ENCODE measurements at places on chromosomes 2 and 18. TPM values are rescaled to one million over a fixed set of nuclear protein-coding genes. Genes with fewer than 3 reads are reported as not detected.

Gene PPM1B
- 20.0 TPM for total RNA-seq

Gene HOXD9
- total RNA-seq: not detected

Gene FOXD4L1
- 0.11 TPM for total RNA-seq

Gene CCDC68
- 1.1 TPM for total RNA-seq

Gene COL5A2
- total RNA-seq: 188 TPM

Gene C2orf66
- 0.07 TPM for total RNA-seq

Gene IL1F10
- total RNA-seq: not detected

Gene DPYSL5
- not detected for total RNA-seq

Gene ACMSD
- not detected for total RNA-seq

Gene UGT1A5
- total RNA-seq: not detected

Gene DYNAP
- not detected for total RNA-seq

GRCh38 chr2:134408386-134408785, 154.5 kb downstream of the MGAT5 start:
- no peak for DNase-seq

DNA sequence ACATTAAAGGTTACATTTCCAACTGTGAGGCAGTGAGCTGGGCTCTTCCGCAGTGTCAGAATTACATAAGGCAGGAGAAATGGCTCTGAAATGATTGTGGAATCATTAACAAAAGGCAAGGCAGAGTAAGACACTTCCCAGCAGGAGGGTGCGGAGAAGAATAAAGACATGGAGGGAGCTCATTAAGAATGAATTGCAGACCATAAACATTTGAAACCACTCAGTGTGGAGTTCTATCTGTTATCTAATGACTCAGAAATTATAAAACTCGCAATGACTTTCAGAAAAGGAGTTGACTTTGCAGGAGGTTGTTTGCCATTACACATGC, 77.0 kb downstream of the SMIM21 start:
- DNase-seq: no peak

DNA sequence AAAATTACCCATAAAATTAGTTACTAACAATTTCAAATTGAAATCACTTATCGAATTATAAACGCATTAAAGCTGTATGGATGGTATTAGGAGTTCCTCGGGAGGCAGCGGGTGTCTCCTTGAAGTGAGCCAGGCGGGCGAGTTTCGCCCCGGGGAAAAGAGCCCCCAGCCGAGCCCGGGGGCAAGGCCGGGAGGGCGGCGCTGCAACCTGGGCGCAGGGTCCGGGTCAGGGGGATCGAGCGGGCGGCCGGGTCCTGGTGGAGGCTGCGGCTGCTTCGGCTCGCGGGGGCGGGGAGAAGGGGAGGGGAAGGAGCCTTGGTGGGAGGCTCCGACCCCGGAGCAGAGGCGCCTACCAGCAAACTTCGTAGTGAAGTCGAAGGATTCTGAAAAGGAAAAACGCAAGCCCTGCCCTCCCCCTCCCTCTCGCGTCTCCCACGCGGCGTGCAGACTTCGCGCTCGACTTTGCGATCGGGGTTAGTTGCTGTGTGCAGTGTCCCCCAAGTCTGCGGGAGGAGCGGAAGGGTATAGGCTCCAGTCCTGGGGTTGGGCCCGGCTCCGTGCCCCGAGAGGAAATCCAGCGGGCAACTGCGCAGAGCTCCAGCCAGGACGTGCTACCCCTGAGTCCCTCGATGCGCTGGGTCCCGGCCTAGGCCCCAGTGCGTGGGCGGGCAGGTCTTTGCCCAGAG, 140.8 kb downstream of the MEIS1 start:
- no peak for DNase-seq

DNA sequence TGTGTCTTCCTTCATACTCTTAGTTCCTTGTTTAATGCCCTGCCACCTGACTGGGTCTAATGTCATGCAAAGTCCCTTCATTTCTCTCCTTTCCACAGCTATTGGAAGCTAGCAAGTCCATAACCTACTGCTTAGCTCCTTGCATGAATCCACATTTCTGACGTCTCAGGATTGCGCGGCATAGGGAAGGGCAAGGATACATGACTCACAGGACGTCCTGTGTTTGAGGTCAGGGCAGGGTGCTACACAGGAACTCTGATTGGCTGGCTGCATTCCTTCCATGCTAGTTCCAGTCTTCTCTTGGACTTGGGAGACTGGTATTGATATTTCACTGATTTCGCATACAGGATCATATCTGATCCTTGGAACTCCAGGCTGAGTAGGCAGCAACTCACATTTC, 137.9 kb downstream of the CDH2 start:
- DNase-seq: peak; percentile 10

DNA sequence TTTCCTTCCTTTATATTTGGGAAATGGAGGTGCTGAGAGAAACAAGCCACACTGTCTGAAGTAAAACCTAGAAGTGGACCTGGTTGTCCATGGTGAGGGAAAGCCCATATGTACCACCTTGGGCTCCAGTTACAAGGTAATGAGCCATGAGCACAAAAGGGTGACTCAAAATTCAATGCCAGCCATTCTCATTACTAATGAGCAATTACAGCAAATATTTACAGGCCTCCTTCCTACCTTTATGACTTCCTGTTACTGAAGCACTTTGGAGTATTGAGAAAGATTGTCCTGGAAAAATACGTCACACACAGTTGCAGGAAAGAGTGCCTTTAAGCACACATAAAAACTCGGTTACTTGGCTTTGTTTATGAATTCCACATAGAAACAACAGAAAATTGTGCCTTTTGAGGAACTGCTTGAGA, 9.1 kb downstream of the EPAS1 start:
- no peak for DNase-seq

DNA sequence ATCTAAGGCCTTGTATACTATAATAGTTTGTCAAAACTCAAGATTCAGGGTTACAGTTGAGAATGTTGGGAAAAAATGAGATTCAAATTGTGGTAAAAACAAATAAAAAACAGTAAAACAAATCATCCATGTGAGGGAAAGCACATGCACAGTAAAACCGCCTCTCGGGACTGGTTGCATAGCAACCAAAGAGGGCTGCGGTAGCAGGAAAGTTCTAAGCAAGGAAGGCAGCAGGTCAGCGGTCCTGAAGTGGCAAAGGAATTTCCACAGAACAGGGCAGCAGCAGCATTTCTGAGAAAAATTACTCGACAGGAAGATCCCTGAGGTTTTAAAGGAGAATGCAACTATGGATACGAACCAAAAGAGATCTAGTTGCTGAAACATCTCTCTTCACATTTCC, 93.7 kb downstream of the DYNAP start:
- no peak for DNase-seq

DNA sequence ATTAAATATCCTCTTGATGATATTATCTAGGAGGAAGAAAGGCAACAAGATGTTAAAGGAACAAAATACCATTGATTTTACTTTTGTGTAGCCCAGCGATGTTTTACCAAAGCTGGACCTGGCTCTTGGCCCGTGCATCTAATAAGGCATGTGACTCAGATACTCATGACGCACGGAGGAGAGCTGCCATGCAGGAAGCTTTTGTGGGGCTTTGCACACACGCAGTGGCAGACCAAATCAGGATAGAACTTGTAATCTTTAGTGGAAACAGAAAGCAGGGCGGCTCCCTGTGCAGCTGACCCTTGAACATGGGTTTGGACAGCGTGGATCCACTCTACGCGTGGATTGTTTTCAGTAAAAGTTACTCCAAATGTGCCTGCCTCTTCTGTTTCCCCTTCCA, 190.0 kb downstream of the NAPG start:
- peak; percentile 46 for DNase-seq

GRCh38 chr18:78082816-78083215, 833.2 kb downstream of the GALR1 start:
- DNase-seq: no peak

GRCh38 chr2:199431746-199432213, 26.0 kb downstream of the SATB2 start:
- peak; percentile 37 for DNase-seq

- no peak for DNase-seq
Measured at GRCh38 chr18:10671441-10671840, 145.6 kb downstream of the NAPG start.

DNA sequence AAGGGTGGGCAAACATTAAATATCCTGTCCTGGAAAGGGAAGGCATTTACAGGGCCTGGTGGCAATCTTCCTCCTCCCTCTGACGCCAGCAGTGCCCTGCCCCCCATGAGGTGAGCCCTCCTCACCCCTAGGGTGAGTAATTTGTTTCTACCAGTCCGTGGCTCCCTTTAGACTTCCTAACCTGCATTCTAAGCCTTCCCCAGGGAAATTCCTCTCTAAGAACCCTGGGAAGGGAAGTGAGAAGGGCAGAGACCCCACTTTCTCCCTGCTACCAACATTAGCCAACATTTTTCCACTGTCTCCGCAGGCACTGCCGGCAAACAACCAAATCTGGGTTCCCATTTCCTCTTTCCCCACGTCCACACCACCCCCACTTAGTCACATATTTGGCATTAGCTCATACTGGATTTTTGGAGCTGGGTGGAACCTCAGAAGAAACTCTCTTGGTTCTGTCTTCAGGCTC, 69.3 kb downstream of the NRP2 start:
- no peak for DNase-seq

GRCh38 chr2:118989481-118989880, 47.5 kb downstream of the MARCO start:
- DNase-seq: no peak

- DNase-seq: no peak
Measured at GRCh38 chr18:34221971-34222306, 2.8 kb downstream of the NOL4 start.

All from pulmonary artery endothelial cell (primary cell).